ENCODE measurements at places on chromosomes 2 and 18.

GRCh38 chr2:72921853-72922252, 4.5 kb downstream of the EMX1 start:
- no peak for DNase-seq

DNA sequence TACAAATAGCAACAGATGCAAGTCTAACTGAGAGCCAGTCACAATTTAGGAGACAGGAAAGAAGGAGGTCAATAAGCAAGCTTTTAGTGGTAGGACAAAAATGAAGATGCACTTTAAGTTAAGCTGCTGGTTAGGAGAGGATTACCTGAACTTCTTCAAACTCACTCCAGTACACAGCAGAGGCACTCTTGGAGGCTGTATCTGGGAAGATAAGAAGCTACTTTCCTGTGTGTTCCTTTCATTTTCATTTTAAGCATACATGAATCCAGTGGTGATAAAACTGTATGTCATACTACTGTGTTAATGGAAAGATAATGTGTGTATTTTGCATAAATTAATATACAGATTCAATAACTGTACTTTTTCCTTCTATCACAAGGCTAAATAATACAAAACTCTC, 49.6 kb downstream of the HYCC2 start:
- no peak for DNase-seq

GRCh38 chr18:67916097-67916496, 399.6 kb upstream of the DSEL start:
- no peak for DNase-seq

- DNase-seq = no peak
Observed at GRCh38 chr2:17752246-17752645, 1.4 kb downstream of the SMC6 start.

GRCh38 chr18:23970161-23971096, 44.1 kb upstream of the TTC39C start:
- DNase-seq = no peak
